ENCODE measurements at places on chromosomes 11 and 22. TPM values are rescaled to one million over a fixed set of nuclear protein-coding genes. Genes with fewer than 3 reads are reported as not detected.

XBP1 gene
- 136 TPM for polyA plus RNA-seq

MB gene
- 0.30 TPM for polyA plus RNA-seq

TRPC6 gene
- polyA plus RNA-seq = 8.0 TPM

UBQLNL gene
- polyA plus RNA-seq = 0.51 TPM

ACR gene
- 0.58 TPM for polyA plus RNA-seq

OR6M1 gene
- not detected for polyA plus RNA-seq

RIMBP3B gene
- not detected for polyA plus RNA-seq

GLYAT gene
- polyA plus RNA-seq = 157 TPM

RNH1 gene
- 99.2 TPM for polyA plus RNA-seq

THRSP gene
- 0.21 TPM for polyA plus RNA-seq

PEX26 gene
- 34.3 TPM for polyA plus RNA-seq

FXYD6 gene
- polyA plus RNA-seq = 136 TPM

TIGD3 gene
- polyA plus RNA-seq = 0.55 TPM

LGR4 gene
- 110 TPM for polyA plus RNA-seq

OR8J1 gene
- polyA plus RNA-seq = not detected

SPINDOC gene
- polyA plus RNA-seq = 37.7 TPM

PRCP gene
- polyA plus RNA-seq = 264 TPM

DDTL gene
- polyA plus RNA-seq = 6.4 TPM

MS4A3 gene
- polyA plus RNA-seq = 0.77 TPM

OR52A1 gene
- 0.01 TPM for polyA plus RNA-seq

MYO18B gene
- 0.20 TPM for polyA plus RNA-seq

A4GALT gene
- polyA plus RNA-seq = 24.2 TPM

SAA1 gene
- polyA plus RNA-seq = not detected

APOC3 gene
- polyA plus RNA-seq = 6.1 TPM

CNGA4 gene
- polyA plus RNA-seq = 0.23 TPM

C22orf15 gene
- polyA plus RNA-seq = 2.9 TPM

LSP1 gene
- polyA plus RNA-seq = 4.8 TPM

PKNOX2 gene
- polyA plus RNA-seq = 11.3 TPM

ADAMTS8 gene
- 3.0 TPM for polyA plus RNA-seq

KRTAP5-9 gene
- 0.64 TPM for polyA plus RNA-seq
